ENCODE measurements at places on chromosomes 12 and 14.

DNA sequence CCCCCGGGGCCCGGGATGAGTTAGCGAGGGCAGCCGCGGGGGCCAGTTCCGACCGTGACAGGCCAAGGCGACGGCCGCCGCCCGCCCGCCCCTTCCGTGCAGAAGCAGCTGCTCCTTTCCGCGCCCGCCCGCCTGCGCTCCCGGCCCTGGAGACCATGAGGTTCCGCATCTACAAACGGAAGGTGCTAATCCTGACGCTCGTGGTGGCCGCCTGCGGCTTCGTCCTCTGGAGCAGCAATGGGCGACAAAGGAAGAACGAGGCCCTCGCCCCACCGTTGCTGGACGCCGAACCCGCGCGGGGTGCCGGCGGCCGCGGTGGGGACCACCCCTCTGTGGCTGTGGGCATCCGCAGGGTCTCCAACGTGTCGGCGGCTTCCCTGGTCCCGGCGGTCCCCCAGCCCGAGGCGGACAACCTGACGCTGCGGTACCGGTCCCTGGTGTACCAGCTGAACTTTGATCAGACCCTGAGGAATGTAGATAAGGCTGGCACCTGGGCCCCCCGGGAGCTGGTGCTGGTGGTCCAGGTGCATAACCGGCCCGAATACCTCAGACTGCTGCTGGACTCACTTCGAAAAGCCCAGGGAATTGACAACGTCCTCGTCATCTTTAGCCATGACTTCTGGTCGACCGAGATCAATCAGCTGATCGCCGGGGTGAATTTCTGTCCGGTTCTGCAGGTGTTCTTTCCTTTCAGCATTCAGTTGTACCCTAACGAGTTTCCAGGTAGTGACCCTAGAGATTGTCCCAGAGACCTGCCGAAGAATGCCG is 699 bp downstream of the MGAT2 start:
- DNase-seq, result no peak

- DNase-seq, result no peak
These were observed 9.2 kb downstream of the KLHL28 start for GRCh38 chr14:44952391-44953110.

DNA sequence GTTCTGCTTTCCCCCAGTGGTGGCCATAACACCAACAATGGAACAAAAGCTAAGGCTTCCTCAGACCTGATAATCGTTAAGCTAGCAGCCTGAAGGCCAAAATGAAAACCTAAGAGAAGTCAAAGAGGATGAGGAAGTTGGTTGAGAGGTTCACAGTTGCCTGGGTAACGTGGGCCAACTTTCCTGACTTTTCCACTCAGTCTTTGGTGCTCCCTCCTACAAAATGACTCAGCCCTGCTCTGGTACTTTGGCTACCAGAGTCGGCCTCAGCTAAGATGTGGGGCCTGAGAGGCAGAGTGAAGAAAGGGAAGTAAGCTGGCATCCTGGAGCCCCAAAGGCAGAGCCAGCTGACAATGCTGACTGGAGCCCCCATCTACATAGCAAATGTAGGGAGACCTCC is 14.9 kb upstream of the FKBP11 start:
- no peak for DNase-seq

GRCh38 chr12:126998747-126999285 is 1268.2 kb upstream of the TMEM132C start:
- no peak for DNase-seq

DNA sequence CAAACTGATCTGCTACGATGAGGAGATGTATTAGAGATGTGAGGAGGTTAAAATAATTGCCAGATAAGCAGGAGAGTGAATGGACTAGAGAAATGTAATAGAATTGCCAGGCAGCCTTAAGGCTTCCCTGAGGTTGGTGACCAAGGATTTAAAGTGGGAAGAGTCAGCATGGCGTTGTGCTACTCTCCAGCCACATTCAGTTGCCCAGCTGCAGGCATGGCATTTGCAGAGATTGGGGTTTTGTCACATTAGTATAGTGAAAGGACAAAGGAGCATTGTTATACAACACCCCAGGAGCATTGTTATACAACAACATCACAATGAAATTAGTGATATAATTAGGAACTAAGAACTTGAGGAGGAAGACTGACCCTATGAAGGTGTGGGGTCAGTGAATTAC is 31.7 kb downstream of the MARK3 start:
- no peak for DNase-seq

GRCh38 chr12:96350982-96351381 is 49.3 kb downstream of the CDK17 start:
- no peak for DNase-seq

DNA sequence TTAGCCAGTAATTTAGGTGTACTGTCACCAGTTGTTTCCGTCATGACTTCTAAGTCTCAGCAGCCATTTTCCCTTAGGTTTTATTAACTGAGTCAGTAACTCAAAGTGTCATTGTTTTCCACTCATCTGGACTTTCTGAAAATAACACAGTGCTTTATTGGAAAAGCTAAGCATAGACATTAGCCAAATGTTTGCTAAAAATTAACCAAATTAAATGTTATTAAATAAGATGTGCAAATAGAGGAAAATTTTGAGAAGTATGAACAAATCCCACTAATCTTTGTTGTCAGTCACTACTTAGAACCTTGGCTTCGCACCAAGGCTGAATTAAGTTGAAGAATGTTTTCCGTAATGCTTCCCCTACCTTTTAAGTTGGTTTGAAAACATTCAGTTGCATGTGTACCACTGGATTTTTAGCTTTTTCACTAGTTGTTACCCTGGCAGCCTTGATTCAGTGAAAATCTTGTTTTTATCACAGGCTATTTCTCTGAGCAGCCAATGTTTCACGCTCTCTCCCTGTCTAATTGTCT is 43.0 kb downstream of the BORCS5 start:
- DNase-seq, result no peak

DNA sequence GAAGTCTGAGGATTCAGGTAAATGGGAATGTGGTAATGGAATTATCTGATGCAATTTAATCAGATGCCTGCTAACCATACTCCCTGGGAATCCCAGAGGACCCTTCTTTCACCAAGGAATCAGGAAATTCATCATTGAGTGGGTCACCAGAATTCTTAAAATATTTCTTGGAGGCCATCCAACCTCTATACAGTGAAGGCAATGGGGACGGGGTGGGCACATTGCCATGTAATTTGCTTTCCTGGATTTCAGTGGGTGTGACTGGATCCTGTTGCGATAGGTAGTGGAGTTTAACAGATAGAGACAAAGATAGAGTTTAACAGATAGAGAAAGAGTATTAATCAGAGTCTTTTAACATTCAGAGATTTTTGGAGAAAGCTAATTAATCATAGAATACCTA is 394.4 kb downstream of the DAD1 start:
- no peak for DNase-seq

DNA sequence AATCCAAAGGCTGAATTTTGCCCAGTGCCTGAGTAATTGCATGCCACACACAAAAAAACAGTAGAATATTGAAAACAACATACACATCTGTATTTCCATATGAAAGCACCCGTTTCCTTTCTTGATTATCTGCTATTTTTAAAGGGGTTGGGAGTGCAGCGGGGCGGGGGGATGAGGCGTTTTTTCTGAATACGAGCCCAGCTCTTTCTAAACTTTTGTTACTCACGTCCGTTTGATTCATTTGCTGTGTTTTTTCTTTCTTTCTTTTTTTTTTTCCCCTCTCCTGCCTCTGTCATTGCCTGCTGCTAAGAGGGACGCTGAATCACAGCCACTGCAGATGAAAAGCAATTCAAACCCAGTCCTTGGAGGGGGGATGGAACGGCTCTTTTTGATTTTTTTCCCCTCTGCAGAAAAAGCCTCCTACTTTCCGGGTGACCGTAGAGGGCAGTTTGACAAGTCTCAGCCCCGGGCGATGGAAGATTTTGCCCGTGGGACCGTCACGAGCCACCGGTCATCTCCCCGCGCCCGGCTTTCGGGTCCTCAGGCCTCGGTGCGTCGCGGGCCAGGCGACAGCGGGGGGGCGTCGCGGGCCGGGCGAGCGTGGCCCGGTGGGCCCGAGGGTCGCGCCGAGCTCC is 572 bp upstream of the RASSF8 start:
- DNase-seq, result no peak

DNA sequence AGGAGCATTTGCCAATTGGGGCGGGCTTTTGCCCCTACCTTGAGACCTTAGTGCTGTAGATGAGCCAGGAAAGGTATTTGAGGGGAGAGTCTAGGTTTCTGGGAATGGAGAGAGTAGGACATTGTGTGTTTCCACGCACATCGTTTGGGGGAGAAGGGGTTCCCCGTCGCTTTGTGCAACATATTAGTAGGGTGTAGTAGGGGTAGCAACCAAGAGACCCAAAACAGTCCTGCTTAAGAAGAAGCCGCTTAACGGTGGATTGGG is 694 bp upstream of the PTGES3 start:
- no peak for DNase-seq

DNA sequence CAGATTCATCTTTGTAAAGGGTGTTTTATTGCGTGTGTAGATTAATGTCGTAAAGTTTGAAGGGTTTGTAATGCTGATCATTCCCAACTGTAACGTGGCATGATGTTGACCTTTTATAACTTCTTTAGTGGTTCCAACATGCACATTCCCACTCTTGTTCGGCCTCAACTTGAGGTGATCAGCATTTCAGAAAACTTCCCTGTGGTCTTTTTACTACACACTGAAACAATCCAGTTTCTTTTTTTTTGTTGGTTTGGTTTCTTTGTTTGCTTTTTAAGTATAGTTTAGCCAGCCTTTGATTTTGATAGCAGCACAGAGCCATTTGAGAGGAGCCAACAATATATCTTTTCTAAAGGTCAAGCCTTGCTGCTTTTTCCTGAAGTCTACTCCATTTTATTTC is 22.8 kb downstream of the UTP20 start:
- DNase-seq, result no peak

- DNase-seq, result no peak
These were observed 153.2 kb upstream of the BCL2L14 start for GRCh38 chr12:11917501-11917900.

GRCh38 chr14:64698903-64699302 is 5.3 kb upstream of the PLEKHG3 start:
- no peak for DNase-seq

DNA sequence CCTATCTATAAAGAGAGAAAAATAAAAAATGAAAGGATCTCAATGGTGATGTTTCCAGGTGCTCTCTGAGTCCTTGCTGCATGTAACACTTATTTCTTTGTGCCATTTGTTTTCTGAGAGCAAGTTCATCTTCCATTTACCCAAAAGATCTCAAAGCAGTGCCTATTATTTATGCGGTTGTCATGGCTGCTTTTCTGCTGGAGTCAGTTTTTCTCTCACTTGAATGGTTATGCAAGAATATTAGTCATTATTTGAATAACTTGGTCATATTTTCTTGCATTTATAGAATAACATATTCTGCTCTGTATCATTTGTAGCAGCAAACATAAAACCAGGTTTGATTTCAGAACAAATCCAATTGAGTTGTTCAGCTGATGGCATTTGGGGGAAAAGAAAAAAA is 141.8 kb upstream of the G2E3 start:
- DNase-seq, result no peak

DNA sequence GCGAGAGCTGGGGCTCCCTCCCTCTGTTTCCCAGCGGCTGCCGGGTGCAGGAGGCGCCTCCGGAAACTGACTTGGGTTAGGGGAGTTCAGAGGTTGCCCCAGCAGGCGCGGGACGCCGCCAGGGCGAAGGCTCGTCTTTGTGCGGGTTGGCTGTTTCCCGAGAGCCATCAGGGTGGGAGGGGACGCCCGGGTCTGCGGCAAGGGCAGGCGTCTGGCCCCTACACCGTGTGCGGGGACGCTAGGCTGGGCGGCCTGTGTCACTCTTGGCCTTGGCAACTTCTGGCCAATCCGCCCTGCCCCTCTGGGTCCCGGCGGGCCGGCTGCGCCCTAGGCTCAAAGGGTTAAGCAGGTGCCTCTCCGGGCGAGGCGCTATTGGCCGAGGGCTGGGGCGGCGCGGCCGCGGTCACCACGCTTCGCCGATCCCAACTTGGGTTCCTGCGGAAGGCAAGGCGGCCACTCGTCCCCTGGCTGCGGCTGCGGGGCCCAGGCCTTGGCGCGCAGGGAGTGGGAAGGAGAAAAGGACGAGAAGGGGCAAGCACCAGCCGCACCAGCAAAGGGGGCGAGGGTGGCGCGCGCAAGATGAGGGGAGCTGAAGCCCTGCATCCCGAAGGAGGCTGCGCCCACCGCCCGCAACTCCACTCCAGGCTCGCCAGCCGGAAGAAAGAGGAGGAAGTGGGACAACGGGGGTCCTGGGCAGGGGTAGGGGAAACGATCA is 5.6 kb upstream of the NPAS3 start:
- DNase-seq, result no peak

GRCh38 chr12:52965337-52965731 is 16.4 kb downstream of the KRT18 start:
- no peak for DNase-seq

DNA sequence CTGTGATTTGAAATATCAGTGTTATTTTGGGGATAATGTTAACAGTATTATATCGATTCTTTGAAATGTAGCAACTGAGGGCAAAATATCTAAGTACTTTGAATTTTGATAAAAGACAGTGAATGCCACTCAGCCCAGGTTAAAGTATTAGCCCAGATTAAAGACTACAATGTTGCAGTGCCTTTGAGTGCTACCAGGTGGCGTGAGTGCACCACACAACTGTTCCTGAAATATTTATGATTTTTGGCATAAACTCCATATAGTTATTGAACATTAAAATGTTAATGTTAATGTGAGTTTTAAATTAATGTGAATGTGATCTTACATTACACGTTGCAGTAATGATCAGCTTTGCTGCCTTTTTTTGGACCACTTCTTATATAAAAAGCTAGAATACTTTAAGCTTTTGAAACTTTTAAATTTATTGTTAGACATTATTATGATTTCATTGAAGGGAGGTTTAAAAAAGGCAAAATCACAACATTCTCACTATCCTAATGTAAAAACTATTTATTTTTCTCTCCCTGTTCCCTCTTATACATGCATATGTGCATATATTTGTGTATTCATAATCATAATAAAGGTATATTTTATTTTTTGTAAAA is 22.5 kb downstream of the MRPS35 start:
- DNase-seq, result no peak

- DNase-seq, result no peak
These were observed 39.7 kb downstream of the PPTC7 start for GRCh38 chr12:110543252-110543959.

DNA sequence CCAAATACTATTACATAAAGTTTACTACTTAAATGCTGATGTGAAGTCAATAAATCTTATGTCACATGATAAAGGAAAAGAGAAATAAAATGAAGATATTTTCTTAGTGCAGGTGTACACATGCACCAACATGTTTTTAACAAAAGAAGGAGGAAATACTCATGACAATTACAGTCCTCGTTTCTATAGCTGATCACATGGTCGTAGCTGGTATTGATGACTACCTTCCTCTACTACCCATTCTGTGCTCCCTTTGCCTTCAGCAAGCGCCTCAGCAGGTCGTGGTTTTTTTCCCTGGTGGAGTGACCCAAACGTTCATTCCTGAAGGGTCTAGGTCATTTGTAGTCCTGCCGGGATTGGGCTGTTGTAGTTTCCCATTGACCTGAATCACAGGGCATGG is 25.4 kb upstream of the SLC10A1 start:
- DNase-seq, result no peak

GRCh38 chr12:104055686-104056388 is 5.8 kb upstream of the GLT8D2 start:
- no peak for DNase-seq

Measured in effector memory CD8-positive, alpha-beta T cell (primary cell).